Spinal cord (tissue), 10 donors: ENCODE measurements at places on chromosomes 3 and 15.

- no peak for DNase-seq
Observed at GRCh38 chr3:38108649-38109579, 28.0 kb downstream of the ACAA1 start.

DNA sequence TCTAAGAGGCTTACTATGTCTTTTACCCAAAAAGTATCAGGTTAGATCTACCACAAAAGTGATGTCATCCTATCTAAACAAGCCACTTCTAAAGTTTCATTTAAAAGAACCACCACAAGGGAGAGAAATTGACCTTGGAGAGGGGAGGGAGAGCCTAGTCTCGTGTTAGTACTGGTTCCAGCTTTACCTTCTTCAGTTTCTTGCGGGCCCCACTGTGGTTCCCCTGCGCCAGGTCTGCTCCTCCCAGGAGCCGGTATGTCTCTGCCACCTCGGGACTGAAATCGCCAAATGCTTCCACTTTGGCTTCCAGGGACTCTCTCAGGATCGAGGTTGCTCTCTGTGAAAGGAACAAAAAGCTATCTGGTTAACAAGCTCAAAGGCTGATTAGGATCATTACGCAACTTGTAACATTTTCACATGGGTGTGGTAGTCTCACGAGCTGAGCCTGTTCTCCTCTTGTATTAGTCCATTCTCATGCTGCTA lies 51.1 kb downstream of the SYNM start:
- DNase-seq, result no peak

DNA sequence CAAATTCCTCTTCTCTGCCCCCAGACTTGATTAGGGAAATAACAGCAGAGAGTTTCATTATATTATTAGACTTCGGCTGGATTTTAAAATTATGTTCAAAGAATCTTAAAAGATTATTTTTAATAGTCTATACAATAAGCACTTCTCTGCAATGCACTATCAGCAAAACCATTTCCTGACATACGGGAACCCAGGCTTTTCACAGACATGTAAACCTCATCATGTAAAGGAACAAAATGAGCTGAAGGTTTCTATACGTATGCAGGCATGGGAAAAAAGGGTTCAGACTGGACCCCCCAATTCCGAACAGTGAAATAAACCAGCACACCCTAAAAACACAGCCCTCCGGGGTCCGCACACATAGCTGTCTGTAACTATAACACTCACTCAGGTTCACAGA lies 77.5 kb upstream of the LMOD3 start:
- no peak for DNase-seq

DNA sequence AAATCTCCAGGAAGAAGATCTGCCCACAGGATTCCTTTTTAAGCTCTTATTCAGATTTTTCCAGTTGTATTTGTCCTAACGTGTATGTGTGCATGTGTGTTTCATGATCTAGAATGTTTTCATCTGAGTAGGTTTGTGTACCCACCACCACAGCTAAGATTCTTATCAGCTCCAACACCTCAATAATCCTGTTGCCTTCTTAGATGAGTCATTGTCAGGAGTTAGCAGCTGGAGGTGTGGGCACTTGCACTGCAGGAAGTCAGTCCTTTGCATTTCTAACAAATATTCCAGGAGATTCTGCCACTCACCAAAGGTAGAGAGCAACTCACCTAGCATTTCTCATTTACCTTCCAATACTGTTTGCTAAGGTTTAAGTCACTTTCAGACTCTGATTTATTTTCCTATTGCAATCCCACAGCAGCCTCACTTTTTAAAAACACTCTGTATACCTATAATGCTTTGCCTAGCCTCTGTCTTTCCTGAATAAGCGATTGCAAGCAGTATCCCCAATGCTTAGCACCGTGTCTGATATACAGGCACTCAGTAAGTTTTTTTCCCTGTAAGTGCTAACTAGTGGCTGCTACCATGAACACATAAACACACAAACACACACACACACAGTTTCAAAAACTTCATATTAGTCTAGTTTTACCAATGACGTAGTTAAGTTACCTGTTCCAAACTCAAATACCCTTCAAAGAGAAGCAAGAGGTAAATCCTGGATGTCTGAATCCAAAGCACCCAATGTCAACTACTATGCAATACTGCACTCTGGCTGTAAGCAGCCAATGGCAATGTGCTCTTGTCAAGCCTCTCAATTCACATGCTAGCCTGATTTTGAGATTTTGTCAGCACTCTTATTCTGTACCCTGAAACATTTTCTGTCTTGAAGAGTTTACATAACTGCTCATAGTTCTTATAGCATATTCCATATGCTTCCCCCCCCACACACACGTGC lies 713.5 kb upstream of the LMCD1 start:
- no peak for DNase-seq

GRCh38 chr3:172929451-172929850 lies 178.9 kb downstream of the ECT2 start:
- DNase-seq, result no peak
